Tongue (tissue), 3 donors: ENCODE measurements at places on chromosomes 16 and 17. TPM values are rescaled to one million over a fixed set of nuclear protein-coding genes. Genes with fewer than 3 reads are reported as not detected.

FNDC8 gene
- total RNA-seq = not detected

CNTNAP1 gene
- total RNA-seq = 14.7 TPM

CRK gene
- 75.4 TPM for total RNA-seq

CUEDC1 gene
- 24.8 TPM for total RNA-seq

QPRT gene
- 24.9 TPM for total RNA-seq

CMTM2 gene
- not detected for total RNA-seq

GPRC5C gene
- 66.4 TPM for total RNA-seq
